ENCODE measurements at places on chromosomes 5 and 9. TPM values are rescaled to one million over a fixed set of nuclear protein-coding genes. Genes with fewer than 3 reads are reported as not detected.

Gene UIMC1
- total RNA-seq: 43.9 TPM

Gene TMEM232
- 0.14 TPM for total RNA-seq

Gene LCP2
- total RNA-seq: not detected

Gene EQTN
- total RNA-seq: not detected

Gene INSL4
- not detected for total RNA-seq

Gene ZNF169
- 2.2 TPM for total RNA-seq

Gene HAVCR1
- not detected for total RNA-seq

Gene AFAP1L1
- total RNA-seq: 1.4 TPM

Gene MARVELD2
- total RNA-seq: not detected

Measured in A172 (cell line).